ENCODE measurements at places on chromosomes 3 and 15. TPM values are rescaled to one million over a fixed set of nuclear protein-coding genes. Genes with fewer than 3 reads are reported as not detected.

DNA sequence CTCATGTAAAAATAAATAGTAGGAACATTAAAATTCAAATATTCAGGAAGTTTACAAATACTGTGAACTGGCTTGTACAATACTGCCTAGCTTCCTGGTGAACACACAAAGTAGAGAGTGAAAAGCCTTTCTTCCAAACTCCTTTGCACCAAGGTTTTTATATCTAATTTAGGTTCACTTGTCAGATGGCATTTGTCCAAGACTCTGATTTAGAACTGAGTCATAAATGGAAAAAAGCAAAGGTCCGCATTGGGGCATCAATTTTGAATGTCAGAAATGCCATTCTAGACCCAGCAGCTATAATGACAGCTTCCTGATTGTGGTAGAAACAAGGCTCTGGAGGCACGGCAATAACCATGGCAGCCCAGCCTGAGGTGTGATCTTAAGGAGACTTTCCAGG, 160.7 kb downstream of the PDE8A start:
- no peak for DNase-seq

The ALPK3 gene
- 84.7 TPM for polyA plus RNA-seq

- no peak for DNase-seq
Measured at GRCh38 chr3:70111411-70111810, 111.9 kb downstream of the SAMMSON start.

GRCh38 chr15:71128939-71129562, 13.8 kb downstream of the THSD4 start:
- DNase-seq = no peak

The CYP1A2 gene
- not detected for polyA plus RNA-seq

DNA sequence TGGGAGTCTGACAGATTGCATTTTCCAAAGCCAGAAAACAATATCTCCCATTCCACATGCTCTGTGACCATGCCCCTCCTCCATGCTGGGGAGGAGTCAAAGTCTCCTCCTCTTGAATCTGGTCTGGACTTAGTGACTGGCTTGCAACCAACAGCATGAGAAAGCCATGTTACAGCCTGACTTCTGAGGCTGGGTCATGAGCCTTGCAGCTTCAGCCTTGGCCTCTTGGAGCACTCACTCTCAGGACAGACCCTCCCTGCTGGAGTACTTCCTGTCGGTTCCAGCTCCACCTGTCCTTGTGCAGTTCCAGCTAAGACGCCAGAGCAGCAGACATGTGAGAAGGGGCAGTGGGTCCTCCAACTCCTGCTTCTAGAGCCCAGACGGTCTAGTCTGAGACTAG, 49.7 kb upstream of the RBSN start:
- DNase-seq = no peak

Measured in muscle of arm (tissue), 14 donors.